ENCODE measurements at places on chromosomes 6 and 20.

DNA sequence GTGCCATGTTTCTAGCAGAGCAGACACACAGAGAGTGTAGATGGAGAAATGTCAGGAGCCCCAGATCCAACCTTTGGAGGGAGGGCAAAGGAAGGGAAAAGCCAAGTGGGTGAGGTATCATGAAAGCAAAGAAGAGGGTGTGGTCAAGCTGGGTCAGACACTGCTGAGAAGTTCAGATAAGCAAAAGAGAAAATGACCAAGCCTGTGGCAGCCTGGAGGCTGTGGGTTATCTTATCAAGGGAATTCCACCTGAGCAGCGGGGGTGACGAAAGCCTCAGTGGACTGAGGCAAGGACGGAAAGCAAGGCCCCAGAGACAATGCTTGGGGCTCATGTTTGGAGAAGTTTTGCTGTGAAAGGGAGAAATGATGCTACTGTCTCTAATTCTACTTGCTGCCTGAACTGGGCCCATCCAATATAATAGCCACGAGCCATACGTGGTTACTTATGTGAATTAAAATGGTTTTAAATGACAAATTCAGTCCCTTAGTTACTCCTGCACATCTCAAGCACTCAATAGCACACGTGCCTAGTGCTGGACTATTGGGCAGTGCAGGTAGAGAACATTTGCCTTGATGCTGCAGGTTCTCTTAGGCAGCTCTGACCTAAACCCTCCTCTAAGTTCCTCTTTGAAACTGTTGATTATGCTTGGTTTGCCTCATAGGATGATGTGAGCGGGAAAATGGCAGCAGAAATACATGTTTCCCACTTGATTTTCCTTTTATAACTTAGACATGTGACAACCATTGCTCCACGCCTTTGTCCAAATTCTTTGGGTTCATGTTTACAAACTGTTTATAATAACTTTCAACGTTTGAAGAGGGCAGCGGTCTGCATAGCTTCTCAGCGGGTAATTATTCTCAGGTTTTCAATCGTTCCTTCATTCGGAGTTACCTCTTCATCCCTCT lies 63.7 kb downstream of the SLC22A23 start:
- DNase-seq: no peak

- no peak for DNase-seq
Measured at GRCh38 chr6:53651764-53652401, 13.7 kb downstream of the KLHL31 start.

DNA sequence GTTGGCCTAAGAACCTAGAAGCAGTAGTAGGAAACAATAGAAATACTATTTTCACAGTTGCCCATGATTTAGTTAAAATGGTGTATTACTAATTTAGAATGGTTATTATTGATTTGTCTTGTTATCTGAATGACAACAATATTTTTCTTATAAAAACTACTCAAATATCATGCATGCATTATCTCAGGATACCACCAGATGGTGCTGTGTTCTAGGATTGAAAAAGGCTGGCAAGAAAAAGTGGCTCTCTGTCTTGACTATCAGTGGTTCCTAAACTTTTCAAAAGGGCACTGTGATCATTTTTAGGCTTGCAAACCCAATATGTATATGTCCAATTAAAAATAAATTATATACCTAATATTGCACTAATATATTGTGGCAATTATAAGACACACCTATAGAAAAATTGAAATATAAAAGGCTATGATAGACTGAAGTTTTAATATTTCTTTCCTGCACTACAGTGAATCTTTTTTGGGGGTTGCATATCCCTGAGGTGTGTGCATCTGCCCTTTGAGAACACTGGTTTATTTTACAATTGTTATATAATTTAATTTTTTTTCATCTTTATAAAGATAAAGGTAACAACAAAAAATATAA lies 131.7 kb upstream of the MLIP start:
- DNase-seq: no peak

GRCh38 chr6:80618953-80619352 lies 512.5 kb downstream of the BCKDHB start:
- no peak for DNase-seq

DNA sequence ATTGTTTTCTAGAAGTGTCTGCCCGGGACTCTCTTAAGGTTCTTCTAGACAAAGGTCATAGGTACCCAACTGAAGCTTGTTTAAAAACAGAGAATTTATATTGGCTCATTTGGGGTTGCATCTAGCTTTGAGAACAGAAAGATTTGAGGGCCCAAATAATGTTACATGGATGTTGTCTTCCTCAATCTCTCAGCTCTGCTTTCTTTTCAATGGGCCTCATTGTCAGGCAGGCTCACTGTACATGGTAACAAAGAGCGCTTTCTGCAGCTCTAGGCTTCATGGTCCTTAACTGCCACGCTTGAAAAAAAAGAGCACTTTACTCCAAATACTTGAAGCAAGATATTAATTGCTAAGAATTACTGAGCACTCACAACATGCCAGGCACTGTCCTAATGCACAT lies 22.2 kb downstream of the NHLRC1 start:
- DNase-seq: no peak

DNA sequence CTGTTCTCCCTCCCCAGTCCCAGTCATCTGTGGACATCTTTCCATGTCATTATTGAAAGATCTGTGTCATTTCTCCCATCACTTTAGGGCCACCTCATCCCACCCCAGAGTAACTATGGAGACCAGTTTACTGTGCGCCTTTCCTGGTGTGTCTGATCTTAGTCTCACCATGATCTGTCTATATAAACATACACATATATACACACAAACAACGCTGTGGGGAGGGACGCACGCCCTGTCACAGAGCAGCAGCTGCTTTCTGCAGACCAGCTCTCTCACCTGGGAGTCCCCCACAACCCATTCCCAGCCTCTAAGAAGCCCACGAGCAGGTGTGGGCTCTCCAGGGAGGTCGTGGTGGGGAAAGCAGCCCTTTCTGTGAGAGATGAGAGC lies 68.1 kb upstream of the TOX2 start:
- no peak for DNase-seq

DNA sequence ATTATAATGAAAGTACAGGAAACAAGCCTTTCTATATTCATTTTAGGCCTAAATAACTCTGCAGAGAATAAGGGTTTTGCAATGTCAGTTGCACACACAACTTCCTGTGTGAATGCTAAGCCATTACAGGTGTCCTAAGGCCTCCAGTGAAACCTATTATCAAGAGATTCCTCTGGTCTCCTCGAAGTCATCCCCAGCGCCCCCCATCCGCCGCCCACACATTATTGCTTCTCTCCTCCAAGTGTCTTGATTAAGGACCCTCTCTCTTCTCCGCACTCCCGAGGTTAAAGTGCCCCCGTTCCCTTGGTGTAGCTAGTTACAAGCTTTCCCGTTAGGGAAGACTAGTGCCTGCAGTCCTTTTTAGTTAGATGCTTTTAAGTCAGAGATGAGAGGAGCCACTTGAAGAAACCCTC lies 1.3 kb downstream of the HIVEP2 start:
- no peak for DNase-seq

- DNase-seq: no peak
Measured at GRCh38 chr6:100986921-100987320, 105.8 kb upstream of the ASCC3 start.

DNA sequence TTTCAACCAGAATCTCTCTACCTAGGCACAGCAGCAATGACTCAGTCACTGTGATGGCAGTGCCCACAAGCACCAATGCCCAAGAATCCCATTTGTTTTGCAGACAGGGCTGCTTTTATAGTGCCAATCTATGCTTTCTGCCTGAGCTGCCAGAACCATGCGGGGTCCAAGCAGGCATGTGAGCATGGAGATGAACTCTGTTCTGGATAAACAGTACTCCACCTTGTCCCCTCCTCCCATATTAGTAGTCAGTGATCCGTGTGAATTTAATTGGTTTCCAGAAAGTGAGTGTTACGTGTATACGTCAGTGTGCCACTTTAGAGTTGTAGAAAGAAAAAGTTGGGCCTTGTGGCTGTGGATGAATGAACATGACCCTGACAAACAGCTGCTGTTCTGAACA lies 79.4 kb downstream of the SASH1 start:
- no peak for DNase-seq

- no peak for DNase-seq
Measured at GRCh38 chr20:25206063-25206403, 10.5 kb downstream of the ENTPD6 start.

- no peak for DNase-seq
Measured at GRCh38 chr6:17628873-17629272, 28.8 kb downstream of the FAM8A1 start.

All from vagina (tissue), 2 donors.